ENCODE measurements at places on chromosomes 12 and 14. TPM values are rescaled to one million over a fixed set of nuclear protein-coding genes. Genes with fewer than 3 reads are reported as not detected.
A peak's percentile ranks its signal among the peaks of the same experiment; 100 is the strongest.

DNA sequence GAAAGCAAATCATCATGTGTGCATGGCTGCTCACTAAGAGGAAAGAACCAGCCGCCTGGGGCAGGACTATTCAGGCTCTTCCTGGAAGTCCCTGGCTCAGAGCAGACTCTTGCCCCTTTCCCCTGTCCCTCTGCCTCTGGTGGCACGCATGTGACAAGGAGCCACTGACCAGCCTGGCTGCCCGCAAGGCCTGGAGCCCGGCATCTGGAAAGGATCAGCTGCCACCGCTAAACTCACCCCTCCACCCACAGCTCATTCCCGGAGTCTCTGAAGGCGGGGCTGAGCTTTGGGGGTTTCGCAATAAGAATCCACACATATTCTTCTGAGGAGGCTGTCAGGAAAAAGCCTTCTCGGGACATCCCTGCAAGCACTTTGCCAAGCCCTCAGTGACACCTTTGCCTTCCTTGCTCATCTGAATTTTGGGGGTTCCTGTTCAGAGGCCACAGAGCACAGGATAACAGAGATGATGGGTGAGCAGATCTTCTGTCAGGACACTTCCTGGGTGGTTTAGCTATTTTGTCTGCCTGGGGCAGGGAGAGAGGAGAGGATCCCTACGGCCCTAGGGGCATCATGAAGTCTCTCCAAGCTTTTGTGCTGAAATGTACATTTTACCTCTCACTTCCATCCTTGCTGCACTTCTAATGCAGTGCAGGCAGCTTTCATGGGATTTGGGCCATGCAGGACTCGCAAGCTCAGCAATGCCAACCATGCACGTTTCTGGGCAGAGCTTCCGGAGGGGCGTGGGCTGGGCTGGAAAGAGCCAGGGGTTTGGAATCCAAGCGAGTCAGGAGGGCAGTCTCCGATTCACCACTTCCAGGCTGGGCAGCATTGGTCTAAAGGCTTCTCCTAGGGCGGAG is 124.8 kb upstream of the MAP1LC3B2 start:
- DNase-seq, result no peak

GRCh38 chr12:99259040-99259934 is 388.3 kb upstream of the GARIN6 start:
- no peak for DNase-seq

DNA sequence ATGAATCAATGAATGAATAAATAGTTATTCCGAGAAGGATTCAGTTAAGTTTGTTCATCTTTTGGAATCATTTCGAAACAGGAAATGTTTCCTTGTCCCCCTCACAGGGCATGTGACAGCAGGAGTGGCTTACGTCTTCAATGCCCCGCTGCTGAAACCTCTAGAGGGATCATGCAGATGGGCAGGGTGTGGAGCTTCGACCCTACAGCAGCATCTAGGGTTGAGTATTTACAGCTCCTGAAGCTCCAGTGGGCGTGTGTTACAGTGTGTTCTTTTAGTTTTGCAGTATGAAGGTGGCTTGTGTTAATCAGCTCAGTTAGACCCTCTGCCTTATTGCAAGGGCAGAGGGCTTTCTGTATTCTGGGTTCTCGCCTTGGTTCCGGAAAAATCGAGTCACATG is 2.6 kb downstream of the NAV3 start:
- DNase-seq, result no peak

GRCh38 chr12:54191550-54192022 is 2.8 kb upstream of the SMUG1 start:
- DNase-seq, result peak; percentile 58

ANO2 gene
- total RNA-seq, result not detected

DNA sequence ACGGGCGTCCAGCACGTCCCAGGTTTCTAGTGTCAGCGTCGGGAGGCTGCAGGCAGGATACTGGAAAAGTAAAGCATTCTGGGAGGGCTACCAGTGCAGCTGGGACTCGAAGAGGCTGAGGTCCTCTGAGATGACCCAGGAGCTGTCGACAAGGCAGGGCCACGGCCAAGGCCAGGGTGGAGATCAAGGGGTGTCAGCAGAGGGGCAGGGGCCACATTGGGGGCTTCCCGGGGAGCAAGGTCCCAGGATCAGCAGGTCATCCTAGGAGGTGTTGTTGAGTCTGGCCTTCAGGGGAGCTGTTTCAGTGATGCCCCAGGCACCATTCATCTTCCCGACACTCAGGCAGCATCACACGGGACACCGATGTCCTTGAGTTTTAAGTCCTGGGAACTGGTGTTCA is 377.8 kb upstream of the SFSWAP start:
- no peak for DNase-seq

DNA sequence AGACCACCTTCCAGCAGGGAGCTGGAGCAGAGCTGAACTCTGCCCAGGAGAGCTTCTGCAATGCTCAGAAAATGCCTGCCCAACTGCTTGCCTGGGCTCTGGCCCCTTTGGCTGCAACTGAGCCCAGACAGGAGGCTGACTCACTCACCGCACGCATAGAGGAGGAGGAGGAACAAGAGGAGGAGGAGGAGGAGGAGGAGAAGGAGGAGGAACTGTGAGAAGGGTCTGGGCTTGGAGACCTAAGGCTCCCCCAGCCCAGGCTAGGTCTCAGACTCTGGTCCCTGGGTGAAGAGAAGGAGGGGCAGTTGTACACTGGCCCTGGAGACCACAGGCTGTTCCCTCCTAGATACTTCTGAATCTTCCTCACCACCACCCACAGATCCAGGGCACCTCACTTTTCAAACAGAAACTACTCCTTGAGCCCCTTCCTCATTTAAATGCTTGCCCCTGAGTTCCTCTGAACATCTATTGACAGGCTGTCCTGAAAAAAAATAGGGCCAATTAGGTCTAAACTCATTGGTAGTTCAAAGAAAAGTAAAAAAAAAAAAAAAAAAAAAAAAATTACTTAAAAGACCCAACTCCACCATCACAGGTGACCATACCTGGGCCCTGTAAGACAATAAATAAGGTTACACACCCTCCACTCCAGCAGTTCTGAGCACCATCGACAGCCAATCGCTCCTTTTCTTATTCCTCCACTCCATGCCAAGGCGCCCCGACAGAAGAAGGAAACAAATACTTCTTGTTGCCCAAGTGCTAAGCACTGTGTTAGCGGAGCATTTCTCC is 674 bp downstream of the VDR start:
- DNase-seq, result no peak

PPP1R1A gene
- total RNA-seq, result not detected

GRCh38 chr14:73227812-73228781 is 9.2 kb upstream of the PAPLN start:
- no peak for DNase-seq

GRCh38 chr14:89673512-89674225 is 256.6 kb upstream of the FOXN3 start:
- DNase-seq, result no peak

- DNase-seq, result no peak
Observed at GRCh38 chr12:31819427-31819826, 90.6 kb upstream of the AMN1 start.

DNA sequence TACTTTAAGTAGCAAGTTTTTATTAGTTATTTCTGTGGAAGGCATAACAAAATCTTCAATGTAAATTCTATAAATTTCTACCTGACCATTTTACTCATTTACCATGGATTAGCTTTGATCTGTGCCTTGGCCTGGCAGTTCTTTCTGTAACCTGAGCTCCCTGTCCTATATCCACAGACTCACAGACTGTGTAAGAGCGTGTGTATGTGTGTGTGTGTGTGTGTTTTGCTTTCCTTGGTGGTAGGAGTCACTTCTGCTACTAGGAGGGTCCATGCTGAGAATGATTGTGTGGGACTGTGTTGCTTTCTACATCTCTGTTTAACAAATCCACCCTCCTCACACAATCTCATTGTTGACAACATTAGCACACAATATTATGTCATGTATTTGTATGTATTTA is 221.2 kb upstream of the PELI2 start:
- no peak for DNase-seq

GRCh38 chr12:53480491-53481442 is 18.5 kb downstream of the MAP3K12 start:
- DNase-seq, result no peak

DNA sequence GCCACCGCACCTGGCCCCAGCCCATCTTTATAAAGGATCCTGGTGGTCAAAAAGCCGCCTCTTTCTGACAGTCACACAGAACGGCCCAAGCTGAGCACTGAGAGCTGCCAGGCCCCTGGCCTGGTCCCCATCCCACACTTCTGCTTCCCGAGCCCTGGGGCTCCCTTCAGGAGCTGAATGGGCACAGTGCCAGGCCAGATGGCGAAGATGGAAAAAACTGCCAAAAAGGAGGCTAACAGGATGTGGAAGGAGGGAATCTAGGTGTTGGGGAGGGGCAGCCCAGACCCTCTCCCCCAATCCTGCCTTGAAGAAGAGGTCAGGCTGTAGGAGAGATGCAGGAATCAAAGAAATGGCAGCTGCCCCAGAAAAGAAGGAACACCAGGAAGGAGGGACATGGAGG is 5.0 kb downstream of the LPAR5 start:
- no peak for DNase-seq

TMEM119 gene
- total RNA-seq, result not detected

DNA sequence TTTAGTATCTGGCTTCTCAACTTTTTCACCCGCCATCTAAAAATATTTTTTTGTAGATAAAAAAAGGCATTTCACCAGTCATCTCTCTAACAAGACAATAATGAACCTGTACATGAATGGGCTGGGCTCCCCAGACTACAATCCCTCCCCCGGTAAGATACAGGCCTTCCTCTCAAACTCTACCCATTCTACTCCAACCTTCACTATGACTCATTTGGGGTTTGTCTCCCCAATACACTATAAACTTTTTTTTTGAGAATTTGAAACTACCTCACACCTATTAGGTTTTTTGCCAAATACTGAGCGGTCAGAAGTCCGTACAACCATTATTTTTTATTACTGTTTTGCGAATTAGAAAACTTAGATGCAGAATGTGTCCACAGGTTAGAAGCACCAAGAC is 784 bp downstream of the RPL6 start:
- DNase-seq, result no peak

DNA sequence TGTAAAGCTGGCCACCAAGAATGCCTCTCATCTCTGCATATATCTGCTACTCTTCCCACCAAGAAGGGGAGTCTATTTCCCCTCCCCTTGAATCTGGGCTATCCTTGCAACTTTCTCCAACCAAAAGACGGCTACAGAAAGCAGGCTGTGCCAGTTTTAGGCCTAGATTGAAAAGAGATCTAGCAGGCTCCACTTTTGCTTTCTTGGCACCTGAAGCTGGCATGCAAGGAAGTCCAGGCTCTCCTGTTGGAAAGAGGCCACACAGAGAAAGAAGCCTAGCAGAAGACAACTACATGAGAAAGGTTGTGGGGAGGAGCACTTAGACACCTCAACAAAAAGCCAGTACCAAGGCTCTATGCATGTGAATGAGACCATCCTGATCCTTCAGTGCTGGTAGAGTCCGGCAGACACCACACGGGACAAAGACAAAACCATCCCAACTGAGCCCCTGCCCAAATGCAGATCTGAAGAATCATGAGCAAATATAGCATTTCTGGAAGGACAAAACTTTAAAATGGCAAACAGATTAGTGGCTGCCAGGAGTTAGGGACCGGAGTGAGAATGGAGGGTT is 68.0 kb downstream of the SPPL3 start:
- no peak for DNase-seq

- no peak for DNase-seq
Observed at GRCh38 chr14:38309522-38310277, 53.8 kb upstream of the CLEC14A start.

DNA sequence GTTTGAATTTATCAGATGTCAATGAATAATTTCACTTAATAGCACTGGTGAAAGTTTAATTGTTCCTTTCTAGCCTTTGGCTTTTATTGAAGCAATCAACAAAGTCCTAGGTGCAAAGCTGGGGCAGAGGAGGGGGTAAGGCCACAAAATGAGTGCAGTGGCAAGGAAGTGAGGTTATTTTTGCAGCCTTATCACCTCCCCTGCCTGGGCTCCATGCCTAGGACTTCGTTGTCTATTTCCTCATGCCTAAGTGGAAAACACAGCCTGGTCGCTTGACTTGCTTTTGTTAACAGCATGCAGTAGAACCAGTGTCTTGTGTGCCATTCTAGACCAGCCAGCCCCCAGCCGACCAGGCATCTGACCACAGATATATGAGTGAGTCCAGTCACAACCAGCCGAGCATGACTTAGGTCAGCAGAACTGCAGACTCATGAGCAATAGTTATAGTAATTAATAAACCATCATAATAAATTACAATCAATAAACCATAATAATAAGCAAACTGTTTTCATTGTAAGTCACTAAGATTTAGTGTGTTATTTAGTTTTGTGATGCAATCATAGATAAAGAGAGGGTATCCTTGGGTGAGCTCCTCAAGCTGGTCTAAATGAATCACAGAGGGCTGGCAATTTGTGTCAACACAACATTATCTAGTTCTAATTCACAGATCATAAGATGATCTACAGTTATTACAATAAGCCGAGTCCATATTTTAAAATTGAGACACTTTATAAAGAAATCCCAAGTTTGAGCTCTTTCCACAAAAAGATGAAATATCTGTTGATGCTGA is 156.8 kb downstream of the GLT1D1 start:
- DNase-seq, result no peak

DNA sequence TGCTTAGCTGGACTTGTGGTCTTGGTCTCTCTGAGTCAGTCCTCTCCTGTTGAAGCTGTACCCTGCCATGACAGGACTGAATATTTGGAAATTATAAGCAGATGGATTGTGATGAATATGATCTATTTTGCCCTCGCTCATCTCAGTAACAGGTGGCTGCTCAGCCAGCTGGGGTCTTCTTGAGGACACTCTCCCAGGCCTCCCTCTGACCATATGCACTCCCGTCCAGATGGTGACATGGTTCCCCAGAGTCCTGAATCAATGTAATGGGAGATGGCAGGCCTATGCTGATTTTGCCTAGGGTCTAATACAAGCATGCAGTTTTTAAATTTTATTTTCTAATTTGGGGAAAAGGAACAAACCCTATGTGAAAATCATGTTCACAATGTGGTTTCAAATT is 63.1 kb upstream of the TRHDE start:
- no peak for DNase-seq

DNA sequence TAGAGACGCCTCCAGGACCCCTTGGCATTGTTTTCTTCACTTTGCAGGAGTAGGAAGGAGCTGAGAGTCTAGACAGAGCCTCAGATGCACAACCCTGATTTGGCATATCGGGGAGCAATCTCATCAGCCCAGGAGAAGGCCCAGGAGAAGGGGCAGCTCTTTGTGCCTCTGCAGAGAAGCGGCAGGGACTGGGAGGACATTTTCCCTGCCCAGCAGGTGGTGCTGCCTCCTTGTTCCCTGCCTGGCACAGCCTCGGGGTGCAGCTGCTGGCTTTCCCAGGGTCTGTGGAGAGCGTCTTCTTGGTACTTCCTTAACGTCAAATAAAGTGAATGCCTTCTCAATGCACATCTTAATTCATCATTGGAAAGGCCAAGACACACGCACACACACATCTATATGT is 419.5 kb downstream of the TMEM121 start:
- no peak for DNase-seq

- no peak for DNase-seq
Observed at GRCh38 chr12:100859063-100859627, 64.6 kb downstream of the ANO4 start.
